Activated T-cell treated with anti-CD3 and anti-CD28 coated beads, Interleukin-2, amount 50 U/mL, for 72 hours (primary cell): ENCODE measurements at places on chromosomes 2 and 18. TPM values are rescaled to one million over a fixed set of nuclear protein-coding genes. Genes with fewer than 3 reads are reported as not detected.

DNA sequence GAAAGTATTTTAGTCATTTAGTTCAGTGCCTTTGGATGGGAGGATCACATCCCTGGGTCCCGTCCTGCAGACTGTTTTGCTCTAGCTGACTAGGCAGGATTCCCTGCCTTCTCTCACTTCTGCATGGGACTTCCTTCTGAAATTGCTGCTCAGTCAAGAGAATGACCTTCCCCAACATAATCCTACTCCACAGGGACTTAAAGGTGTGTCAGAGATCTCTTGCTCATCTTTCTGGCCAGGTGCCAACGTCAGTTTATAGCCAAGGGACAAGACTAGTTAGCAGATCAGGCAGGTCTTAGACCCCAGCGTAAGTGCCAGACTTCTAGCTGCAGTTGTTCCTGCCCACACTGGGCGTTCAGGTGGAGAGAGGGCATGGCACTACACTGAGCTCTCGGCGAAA lies 9.5 kb upstream of the IL1B start:
- no peak for DNase-seq

DNA sequence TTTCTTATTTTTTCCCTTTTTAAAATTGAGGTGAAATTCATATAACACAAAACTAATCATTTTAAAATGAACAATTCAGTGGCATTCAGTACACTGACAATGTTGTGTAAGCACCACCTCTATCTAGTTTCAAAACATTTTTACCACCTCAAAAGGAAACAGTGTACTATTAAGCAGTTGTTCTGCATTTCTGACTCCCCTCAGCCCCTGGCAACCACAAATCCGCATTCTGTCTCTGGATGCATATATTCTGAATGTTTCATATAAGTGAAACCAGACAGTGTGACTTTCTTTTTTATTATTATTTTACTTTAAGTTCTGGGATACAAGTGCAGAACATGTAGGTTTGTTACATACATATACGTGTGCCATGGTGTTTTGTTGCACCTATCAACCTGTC lies 19.2 kb upstream of the TANK start:
- DNase-seq, result peak; percentile 44

DNA sequence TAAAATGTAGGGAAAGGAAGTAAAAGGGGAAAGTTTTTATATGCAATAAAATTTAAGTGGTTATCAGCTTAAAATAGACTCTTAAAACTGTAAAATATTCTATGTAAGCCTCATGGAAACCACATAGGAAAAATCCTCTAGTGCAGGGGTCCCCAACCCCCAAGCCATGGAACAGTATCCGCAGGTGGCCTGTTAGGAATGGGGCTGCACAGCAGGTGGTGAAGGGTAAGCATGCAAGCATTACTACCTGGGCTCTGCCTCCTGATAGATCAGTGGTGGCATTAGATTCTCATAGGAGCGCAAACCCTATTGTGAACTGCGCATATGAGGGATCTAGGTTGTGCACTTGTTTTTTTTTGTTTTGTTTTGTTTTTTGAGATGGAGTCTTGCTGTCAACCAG lies 1409.3 kb upstream of the CDH2 start:
- DNase-seq, result no peak

DNA sequence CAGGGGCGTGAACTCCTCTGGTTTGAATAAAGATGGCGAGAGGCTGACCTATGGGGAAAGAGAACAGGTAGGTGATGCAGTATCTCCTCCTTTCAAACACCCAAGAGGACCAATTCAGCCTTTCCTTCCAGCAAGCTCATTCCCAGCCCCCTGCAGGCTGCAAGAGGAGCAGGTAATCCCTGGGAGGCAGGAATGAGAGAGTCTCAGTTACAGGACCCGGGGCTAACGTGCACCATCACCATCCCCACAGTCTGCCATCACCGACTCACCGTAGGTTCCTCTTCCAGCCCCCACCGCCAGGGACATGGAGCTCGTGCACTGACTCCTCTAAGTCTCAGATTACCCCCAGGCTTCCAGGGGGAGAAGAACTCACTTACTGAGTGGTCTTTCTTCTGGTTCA lies 26.7 kb downstream of the XDH start:
- DNase-seq, result no peak

- peak; percentile 29 for DNase-seq
Measured at GRCh38 chr2:73938718-73939352, 12.2 kb downstream of the DGUOK start.

DNA sequence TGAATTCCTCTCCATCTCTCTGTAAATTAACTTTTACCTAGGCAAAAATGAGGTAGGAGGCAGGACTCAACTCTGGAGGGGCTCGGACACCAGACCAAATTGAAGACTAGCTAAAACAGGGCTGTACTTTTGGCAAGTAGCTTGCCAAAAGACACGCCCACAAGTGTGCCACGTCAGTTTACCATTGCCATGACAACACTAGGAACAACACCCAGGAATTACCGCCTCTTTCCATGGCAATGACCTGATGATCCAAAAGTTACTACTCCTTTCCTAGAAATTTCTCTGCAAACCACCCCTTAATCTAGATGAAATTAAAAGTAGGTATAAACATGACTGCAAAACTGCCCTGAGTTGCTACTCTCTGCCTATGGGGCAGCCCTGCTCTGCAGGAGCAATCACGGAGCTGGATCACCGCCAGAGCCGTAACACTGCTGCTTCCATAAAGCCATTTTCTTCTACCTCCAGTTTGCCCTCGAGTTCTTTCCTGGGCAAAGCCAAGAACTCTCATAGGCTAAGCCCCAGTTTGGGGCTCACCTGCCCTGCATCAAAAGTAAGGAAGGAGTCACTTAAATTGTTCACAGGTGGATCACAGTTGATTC lies 66.0 kb upstream of the FAM136A start:
- DNase-seq, result no peak

GRCh38 chr2:150051004-150051403 lies 436.5 kb downstream of the RND3 start:
- no peak for DNase-seq

DNA sequence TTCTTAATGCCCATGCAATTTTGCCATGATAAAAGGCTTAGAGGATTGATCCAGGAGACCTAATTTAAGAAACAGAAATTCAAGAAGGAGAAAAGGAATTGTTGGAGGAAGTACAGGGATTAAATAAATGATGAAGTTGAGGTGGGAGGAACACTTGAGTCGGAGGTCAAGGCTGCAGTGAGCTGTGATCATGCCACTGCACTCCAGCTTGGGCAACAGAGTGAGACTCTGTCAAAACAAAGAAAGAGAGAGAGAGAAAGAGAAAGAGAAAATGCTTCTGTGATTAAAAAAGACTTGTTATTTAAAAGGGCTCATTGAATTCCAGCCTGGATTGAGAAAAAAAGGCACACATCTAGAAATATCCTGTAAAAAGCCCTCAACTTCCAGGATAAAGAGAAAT lies 123.2 kb downstream of the B3GNT2 start:
- no peak for DNase-seq

DNA sequence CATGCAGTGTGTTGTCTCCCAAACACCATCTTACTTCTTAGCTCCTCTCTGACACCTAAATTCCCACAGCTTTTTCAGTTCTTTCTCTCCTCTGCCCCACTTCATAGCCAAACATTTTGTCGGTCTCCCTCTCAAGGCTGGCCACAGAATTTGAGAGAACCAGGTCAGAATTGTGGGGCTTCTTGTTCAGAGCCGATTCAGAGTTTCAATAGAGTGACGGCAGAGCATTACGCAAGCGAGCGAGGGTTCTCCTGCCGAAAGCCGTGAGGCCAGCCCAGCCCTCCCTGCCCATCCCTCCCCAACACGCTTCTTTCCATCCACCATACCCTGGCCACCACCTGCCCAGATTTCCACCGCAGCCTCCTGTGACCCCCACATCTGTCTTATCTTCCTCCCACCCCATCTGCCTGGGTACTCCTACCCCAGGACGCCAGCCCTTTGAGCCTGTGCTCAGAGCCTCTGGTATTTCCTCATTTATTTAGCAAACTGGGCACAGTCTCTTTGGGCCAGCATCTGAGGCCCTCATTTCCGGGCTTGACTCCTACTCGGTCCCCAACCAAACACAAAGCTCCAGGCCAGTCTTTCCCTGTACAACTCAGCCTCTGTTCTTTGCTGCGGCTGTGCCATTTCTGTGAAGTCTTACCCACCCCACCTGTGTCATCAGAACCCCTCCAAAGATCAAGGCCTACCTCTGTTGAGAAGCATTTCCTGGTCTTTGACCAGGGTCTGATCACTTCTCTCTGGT lies 70.0 kb upstream of the MAP4K4 start:
- no peak for DNase-seq

DNA sequence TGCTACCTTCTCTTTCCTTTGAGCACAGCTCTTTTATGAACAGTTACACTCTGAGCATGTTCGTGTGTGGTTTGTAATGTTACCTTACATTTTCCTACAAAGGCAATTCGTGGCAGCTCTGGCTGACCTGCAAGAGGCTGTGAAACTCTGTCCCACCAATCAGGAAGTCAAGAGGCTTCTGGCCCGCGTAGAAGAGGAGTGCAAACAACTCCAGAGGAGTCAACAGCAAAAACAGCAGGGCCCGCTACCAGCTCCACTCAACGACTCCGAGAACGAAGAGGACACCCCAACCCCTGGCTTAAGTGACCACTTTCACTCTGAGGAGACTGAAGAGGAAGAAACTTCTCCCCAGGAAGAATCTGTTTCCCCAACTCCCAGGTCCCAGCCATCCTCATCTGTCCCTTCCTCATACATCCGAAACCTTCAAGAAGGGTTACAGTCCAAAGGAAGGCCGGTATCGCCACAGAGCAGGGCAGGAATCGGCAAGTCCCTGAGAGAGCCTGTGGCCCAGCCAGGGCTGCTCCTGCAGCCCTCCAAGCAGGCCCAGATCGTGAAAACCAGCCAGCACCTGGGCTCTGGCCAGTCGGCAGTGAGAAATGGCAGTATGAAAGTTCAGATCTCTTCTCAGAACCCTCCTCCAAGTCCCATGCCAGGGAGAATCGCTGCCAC lies 56.9 kb downstream of the WDSUB1 start:
- no peak for DNase-seq

Gene RIT2
- not detected for total RNA-seq

Gene TYMS
- total RNA-seq, result 163 TPM

Gene EIF2B4
- total RNA-seq, result 30.0 TPM

Gene LOXHD1
- total RNA-seq, result 0.07 TPM

Gene PRR30
- not detected for total RNA-seq

Gene FZD7
- total RNA-seq, result 1.1 TPM

Gene NT5C1B
- total RNA-seq, result not detected

Gene EXOC6B
- total RNA-seq, result 11.6 TPM

Gene KATNAL2
- total RNA-seq, result 1.2 TPM

Gene RGPD4
- not detected for total RNA-seq

Gene LGALSL
- total RNA-seq, result 2.0 TPM

Gene TMEM178A
- total RNA-seq, result 1.9 TPM
